ENCODE measurements at places on chromosomes 3 and 15.

GRCh38 chr3:124818398-124819091 is 68.6 kb downstream of the ITGB5 start:
- no peak for DNase-seq

- DNase-seq, result no peak
These were observed 87.0 kb upstream of the ONECUT1 start for GRCh38 chr15:52876991-52877663.

DNA sequence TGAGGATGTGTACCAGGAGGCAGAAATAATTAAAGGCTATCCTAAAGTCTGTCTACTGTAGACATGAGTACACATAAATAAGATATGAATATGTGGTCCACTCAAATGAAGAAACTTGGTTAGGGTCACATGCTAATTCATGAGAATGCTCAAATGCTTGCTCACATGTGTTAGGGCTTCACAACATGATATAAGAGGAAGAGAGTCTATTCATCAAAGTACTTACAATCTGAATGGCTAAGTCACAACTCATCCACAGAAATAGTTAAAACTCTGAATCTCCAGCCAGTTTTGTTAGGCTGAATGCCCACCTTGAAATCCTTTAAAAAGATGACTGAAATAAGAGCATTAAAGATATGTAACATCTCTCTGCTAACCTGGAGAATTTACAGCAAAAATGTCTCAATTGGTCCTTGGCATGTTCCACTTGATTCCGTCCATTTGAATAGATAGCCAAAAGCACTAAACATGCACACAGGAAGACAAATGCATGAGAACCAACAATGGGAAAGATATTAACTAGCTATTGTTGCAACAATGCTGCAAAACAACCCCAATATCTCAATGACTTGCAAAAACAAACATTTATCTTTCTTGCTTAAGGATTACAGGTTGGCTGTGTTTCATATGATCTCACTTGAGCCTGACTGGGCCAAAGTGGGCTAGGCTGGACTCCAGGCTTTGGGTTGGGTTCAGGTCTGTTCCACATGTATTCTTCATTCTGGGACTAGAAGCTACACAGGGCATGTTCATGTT is 10.6 kb upstream of the TBC1D5 start:
- DNase-seq, result no peak

- no peak for DNase-seq
These were observed 23.9 kb upstream of the TRA2B start for GRCh38 chr3:185961675-185962232.

DNA sequence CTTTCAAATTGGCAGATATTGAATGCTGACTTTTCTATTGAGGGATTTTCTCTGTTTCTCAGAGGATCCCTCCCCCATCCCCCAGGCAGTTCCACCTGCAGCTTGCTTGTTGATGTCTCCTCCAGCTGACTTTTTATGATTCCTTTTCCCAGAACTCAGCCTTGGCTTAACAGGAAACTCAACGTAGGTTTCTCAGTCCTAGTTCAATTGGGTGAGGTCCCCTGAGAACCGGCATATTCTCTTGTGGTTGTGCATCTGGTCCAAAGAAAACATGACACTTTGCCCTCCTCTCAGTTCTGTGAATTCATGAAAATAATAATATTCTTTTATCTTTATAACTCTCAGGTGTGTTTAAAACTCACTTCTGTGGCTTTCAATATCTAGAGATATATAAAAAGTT is 1222.1 kb downstream of the OTOL1 start:
- no peak for DNase-seq

DNA sequence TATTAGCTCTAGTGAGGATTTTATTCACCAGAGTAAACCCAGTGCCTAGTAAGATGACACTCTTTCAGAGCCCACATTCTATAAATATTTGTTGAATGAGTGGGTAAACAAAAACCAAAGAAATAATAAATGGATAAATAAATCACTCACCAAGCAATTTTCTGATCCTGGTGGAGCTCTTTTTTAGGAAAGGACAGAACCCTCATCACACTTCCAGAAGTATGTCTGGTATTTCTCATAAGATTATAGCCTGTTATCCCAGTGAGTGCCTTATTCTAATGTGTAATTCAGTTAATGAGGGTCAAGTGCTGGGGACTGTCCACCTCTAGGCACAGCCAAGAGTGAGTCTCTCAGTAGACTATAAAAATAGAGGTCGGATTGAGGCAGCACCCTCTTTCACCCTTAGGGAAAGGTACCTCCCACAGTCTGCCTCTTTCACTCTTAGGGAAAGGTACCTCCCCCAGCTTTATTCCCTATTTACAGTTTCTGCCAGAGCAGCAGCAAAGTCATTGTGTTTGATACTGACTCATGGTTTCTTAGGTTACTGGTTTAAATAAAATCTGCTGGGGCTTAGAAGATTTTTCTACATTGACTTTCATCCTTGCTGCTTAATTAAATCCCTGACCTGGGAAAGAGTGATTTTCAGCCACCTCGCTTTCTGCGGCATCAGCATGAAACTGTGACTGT is 145.0 kb downstream of the STAC start:
- no peak for DNase-seq

Measured in left renal cortex interstitium (tissue), 4 donors.